ENCODE measurements at places on chromosomes 1 and 21.

DNA sequence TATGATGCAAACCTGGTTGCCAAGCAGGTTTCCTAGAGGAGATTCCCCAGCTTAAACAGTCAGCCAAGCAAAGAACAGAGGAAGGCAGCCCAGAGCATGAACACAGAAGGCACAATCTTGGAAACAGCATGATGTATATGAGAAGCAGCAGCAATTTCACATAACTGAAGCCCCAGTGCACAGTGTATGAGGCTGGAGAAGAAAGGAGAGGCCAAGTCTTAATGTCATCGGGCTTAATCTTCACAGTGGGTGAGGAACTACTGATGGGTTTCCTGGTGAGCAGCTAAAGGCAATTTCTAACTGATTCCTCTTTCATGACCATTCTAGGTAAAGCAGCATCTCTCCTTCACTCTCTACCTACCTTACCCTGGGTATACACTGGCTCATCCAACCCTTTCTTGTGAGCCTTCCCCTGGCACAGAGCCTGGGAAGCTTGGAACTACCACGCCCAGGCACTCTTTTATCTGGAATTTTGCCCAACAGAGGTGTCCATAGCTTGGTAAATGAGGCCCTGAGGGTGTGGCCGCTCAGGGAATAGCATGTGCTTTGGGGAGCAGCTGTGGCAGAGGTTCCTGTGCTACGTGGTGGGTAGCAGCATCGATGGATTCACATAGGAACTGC is 22.0 kb downstream of the FYB2 start:
- DNase-seq = no peak

GRCh38 chr1:44406737-44407429 is 1.8 kb downstream of the RNF220 start:
- no peak for DNase-seq

DNA sequence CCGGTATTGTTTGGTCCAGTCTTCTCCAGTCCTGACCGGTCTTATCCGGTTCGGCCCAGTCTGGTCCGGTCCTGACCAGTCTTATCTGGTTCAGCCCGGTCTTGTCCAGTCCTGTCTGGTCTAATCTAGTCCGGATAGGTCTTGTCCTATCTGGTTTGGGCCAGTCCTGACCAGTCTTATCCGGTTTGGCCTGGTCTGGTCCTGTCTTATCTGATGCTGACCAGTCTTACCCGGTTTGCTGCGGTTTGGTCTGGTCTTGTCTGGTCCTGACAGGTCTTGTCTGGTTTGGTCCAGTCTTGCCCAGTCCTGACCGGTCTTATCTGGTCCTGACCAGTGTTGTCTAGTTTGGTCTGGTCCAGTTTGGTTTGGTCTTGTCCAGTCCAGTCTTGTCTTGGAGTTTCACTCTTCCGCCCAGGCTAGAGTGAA is 30.1 kb downstream of the DHX9 start:
- no peak for DNase-seq

GRCh38 chr1:28370239-28371009 is 884 bp downstream of the PHACTR4 start:
- DNase-seq = no peak

DNA sequence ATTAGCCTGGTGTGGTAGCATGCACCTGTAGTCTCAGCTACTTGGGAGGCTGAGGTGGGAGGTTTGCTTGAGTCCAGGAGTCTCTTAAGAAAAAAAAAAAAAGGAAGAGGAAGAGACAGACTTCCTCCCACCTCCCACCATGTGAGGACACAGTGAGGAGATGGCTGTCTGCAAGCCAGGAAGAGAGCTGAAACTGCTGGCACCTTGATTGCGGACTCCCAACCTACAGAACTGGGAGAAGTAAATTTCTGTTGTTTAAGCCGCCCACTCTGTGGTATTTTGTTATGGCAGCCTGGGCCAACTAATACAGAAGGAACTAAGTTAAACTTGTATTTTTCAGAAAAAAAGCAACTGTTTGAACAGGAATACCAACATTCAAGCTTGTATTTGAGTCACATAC is 21.7 kb downstream of the DOP1B start:
- DNase-seq = no peak

GRCh38 chr1:246471688-246472087 is 35.4 kb downstream of the SMYD3 start:
- no peak for DNase-seq

GRCh38 chr1:162077648-162078299 is 8.3 kb downstream of the NOS1AP start:
- DNase-seq = no peak

- DNase-seq = no peak
Observed at GRCh38 chr1:100511773-100512172, 26.2 kb upstream of the GPR88 start.

GRCh38 chr1:119895102-119895501 is 1.2 kb downstream of the ADAM30 start:
- DNase-seq = no peak

DNA sequence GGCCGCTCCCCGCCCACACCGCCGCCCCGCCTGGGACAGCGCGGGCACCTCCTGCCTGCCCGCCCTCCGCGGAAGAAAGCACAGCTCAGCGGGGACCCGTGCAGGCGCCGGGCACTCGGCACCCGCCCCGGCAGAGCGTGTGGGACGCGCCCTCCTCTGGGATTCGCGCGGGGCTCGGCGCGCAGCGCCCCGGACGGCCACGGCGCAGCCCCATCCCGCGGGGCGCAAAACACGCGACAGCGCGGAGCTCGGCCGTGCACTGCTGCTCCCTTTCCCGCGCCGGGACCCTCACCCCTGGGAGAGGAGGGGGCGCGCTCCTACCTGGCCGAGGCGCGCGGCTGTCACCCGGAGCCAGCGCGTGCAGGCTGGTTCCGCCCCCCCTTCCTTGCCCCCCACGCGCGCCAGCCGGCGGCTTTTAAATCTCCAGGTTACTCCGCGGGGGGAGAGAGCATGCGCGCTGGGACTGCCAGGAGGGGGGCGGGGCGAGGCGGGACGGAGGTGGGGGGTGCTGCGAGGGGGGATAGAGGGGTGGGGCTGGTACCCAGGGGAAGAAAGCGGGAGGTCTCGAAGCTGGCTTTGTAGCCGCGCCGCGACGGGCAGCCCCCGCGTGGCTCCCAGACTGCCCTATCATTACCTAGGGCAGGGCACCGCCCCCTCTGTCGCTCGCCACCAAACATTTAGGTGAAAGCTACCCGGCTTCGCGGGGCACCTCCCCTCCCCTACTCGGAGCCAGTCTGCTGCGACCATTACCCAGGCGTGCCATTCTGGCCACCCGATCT is at the start of gene SLC45A3:
SLC45A3 (minus strand) TSS at position 437 of the 779 bp plus-strand sequence. CDS start 15,853 bp downstream, outside the sequence.
- DNase-seq = peak; percentile 27

DNA sequence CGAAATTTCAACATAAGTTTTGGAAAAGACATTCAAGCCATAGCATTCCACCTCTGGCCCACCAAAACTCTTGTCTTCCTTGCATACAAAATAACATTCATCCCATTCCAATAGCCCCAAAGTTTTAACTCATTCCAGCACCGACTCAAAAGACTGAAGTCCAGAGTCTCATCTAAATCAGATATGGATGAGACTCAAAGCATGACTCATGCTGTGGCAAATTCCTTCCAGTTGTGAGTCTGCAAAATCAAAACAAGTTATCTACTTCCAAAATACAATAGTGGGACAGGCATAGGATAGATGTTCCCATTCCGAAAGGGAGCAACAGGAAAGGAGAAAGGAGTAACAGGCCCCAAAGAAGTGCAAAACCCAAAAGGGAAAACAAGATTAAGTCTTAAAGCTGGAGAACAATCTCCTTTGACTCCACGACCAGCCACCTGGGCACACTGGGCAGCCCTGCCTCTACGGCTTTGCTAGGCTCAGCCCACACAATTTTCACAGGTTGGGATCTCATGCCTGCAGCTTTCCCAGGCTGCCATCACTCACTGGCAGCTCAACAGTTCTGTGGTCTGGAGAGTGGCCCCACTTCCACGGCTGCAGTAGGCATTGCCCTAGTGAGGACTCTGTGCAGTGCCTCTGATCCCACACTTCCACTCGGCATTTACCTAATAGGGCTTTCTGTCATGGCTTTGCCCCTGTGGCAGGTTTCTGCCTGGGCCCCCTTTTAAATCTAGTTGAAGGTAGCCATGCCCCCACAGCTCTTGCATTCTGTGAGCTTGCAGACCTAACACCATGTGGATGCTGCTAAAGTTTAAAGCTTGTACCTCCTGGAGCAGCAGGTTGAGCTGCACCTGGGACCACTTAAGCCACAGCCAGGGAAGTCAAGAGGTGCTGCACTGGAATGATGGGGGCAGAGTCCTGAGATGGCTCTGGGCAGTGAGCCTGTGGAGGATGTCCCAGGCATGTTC is 51.0 kb downstream of the RUNX3 start:
- no peak for DNase-seq

DNA sequence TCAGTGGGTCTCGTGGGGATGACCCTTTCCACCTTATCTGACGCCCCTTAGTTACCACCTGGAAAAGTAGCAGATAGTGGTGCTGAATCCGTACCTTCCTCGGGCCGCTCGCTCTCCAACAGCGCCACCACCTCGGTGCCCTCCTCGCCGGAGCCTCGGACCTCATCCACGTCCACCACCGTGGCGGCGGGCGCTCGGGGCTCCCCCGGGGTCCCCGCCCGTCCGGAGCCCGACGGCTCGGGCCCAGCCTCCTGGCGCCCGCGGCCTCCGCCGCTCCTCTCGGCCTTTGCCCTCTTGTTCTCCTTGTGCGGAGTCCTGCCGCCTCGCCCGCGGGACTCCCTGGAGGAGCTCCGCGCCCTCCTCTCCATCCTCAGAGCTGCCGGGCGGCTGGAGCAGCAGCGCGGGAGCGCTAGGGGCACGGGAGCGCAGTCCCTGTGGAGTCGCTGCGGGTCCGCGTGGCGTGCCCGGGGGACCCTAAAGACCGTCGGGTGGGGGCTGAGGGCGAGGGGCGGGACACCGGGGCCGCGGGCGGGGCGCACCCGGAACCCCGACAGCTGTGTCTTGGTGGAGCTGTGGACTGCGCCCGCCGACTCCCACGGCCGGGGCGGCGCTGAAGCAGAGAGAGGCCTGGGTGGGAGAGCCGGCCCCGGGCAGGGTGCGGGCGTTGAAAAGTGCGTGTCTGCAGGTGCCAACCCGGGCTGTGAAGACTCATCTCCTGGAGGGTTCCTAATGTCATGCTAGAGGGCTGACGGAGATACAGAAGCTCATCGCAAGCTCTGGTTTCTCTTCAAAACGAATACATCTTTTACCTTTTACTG is at the start of gene NPHS2:
NPHS2 (minus strand) TSS at position 452 of the 818 bp plus-strand sequence; CDS start at position 368, 84 bp downstream.
- DNase-seq = no peak

All from GDM1 (cell line).